ENCODE measurements at places on chromosomes 7 and 10. TPM values are rescaled to one million over a fixed set of nuclear protein-coding genes. Genes with fewer than 3 reads are reported as not detected.

Gene EN2
- total RNA-seq = 11.9 TPM

Gene UPK3BL1
- total RNA-seq = 68.1 TPM

Gene CAMK1D
- 10.8 TPM for total RNA-seq

Gene SHTN1
- 22.9 TPM for total RNA-seq

DNA sequence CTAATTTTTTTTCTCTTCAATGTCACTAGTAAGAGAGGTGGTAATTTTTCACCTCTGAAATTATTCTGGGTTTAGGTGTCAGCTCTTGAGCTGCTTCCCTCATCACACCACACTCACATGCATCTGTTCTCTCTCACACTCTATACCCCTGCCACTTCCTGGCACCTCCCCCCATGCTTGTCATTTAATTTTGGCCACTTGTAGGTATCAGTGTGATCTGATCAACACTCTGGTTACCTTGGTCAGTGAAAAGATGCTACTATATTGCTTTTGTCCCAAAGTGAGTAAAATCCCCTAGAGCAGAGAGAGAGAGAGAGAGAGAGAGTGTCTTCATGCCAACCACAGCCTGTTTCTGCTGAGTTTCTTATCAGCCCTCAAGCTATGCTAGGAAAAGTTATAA is 42.5 kb downstream of the STK17A start:
- no peak for DNase-seq

- no peak for DNase-seq
Observed at GRCh38 chr10:35208949-35209613, 82.4 kb downstream of the CREM start.

- DNase-seq = no peak
Observed at GRCh38 chr7:120353171-120353570, 80.2 kb downstream of the KCND2 start.

DNA sequence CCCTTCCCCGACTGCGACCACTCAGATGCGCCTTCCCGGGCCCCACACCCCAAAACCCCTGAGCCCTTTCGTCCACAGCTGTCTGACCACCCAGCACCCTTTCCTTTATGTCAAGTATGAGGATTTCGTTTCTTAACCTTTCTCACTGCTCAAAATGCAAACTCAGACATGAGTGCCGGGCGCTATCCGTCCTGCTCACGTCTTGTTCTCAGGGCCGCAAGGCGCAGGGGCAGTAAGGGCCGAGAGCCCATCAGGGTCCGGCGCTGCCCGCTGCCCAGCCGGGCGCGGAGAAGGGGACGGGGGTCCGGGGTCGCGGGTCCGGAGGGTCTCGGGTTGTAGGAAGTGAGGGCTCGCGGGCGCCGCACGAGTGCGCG is 670 bp upstream of the RBM33 start:
- no peak for DNase-seq

- DNase-seq = no peak
Observed at GRCh38 chr10:99852481-99853213, 70.2 kb downstream of the ABCC2 start.

- no peak for DNase-seq
Observed at GRCh38 chr7:104643587-104644217, 315.3 kb downstream of the LHFPL3 start.

DNA sequence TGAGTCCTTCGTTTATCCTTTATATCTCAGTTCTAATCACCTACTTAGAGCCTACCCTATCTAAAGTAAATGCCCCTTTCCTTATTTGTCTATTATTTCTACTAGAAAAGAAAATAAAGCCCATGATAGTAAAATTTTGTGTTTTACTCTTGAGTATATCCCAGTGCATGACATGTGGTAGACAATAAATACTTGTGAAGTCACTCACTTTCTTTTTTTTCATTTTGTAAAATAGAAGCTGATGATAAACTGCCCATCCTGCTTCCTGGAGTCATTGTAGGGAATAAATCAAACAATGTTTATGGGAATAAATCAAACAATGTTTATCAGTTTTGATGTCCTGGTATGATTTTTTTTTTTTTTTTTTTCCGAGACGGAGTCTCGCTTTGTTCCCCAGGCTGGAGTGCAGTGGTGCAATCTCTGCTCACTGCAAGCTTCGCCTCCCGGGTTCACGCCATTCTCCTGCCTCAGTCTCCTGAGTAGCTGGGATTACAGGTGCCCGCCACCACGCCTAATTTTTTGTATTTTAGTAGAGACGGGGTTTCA is 36.1 kb downstream of the BTRC start:
- no peak for DNase-seq

DNA sequence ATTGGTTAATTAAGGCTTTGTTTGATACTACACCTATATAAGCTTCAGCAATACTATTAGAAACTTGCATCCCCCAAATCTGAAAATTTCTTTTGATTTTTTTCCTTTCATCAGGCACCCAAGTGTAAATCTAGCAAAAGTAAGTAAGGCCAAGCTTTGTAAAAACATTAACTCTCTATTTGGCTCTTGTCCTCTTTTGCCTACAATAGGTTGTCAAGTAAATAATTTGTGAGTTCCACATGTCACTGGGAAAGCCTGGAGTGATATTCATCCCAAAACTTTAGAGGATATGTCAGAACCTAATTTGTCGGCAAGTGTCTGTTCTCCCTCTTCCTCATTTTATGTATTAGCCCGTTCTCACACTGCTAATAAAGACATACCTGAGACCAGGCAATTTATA is 492.4 kb downstream of the IPMK start:
- DNase-seq = no peak

GRCh38 chr7:12954380-12955033 is 267.1 kb downstream of the ARL4A start:
- no peak for DNase-seq

DNA sequence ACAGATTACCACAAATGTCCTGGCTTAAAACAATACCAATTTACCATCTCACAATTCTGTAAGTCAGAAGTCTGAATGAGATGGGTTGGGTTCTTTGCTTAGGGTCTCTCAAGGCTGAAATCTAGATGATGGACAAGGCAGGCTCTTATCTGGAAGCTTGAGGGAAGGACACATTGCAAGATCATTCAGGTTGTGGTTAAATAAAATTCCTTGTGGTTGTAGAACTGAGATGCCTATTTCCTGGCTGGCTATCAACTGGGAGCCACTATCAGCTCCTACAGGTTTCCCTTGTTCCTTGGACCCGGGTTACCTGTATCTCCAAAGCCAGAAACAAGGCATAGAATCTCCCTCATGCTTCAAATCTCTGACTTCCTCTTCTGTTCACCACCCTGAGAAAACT is 148.4 kb downstream of the MDFIC start:
- DNase-seq = no peak

DNA sequence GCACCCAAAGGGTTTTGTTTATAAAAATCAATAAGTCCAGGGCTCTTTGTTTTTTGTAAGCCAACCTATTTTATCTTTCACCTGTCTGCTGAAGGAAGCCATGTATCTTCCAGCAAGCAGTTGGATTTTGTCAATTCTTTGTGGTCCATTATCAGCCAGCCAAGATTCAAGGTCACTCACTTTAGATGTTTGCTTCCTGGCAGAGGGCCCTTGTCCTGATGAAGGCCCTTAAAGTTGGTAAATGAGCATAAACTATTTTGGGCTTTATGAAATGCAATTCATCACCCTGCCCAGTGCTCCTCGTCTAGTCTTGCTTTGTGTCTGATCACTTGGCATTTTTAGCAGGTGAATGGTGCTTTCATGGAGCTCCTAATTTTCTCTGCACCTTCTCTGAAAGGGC is 1004.2 kb downstream of the GRID1 start:
- DNase-seq = no peak

GRCh38 chr10:131575877-131576276 is 264.4 kb upstream of the TCERG1L start:
- no peak for DNase-seq

GRCh38 chr7:2290877-2291276 is 23.4 kb downstream of the SNX8 start:
- no peak for DNase-seq

DNA sequence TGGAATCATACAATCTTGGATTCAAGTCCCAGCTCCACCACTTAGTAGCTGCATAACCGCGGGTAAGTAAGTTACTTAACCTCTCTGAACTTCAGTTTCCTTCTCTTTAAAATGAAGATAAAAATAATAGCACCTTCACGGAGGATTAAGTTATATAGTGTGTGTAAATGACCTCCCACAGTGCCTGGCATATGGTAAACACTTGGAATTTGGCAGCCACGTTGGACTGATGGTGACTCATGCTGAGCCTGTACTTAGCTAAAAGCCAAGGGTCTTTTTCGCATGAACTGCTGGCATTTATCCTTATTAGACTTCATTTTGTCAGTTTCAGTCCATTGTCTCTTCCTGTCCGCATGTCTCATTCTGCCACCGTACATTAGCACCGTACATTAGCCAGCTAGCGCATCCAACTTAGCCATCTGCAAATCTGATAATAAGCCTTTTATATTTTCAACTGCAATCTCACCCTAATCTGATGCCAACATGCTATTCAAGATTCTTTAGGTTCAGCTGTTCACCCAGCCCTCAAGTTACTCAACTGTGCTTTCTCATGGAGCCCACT is 11.2 kb downstream of the SLC13A4 start:
- DNase-seq = peak; percentile 75

- DNase-seq = no peak
Observed at GRCh38 chr7:11726001-11726793, 105.8 kb downstream of the THSD7A start.

DNA sequence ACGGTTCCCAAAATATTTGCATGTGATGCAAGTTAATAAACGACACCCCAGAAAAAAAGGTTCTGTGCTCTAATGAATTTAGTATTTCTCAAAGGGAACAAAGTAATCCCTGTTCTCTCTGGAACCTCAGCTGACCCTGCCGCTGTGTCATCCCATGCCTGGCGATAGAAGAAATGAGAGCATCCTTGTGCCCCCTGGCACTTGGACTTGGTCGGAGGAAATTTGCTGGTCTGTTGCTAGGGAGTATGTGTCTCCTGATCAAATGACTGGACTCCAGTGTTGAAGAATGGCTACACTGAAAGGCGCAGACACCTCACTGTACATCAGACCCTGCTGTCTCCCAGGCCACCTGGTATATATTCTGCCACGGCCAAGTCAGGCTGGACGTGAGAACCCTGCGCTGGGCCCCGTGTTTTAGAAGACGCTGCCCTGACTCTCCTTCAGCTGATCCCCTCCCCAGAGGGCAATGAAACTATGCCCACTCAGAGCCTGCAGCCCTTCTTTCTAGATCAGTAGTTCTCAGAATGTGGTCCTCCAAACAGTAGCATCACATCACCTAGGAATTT is 67.2 kb downstream of the THNSL1 start:
- no peak for DNase-seq

DNA sequence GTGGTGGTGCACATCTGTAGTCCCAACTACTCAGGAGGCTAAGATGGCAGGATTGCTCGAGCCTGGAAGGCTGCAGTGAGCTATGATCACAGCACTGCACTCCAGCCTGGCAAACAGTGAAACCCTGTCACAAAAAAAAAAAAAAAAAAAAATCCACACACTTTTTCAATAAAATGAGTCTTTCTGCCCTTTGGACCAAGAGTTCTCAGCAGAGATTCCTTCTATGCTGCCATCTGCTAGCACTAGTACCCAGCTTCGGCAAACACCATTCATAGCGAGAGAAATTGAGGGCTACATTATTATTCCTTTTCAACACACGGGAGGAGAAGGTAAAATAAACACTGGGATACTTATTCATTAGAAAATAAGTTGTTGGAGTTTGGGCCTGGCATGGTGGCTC is 43.4 kb upstream of the CCDC7 start:
- no peak for DNase-seq

- DNase-seq = no peak
Observed at GRCh38 chr10:31261511-31262311, 57.3 kb upstream of the ZEB1 start.
